Sigmoid colon (tissue), 7 donors: ENCODE measurements at places on chromosomes 7 and 10. TPM values are rescaled to one million over a fixed set of nuclear protein-coding genes. Genes with fewer than 3 reads are reported as not detected.

The MYPN gene
- not detected for total RNA-seq

The OAT gene
- total RNA-seq = 147 TPM

The TMEM225B gene
- total RNA-seq = 0.41 TPM

The SPDYE9 gene
- total RNA-seq = not detected

The GFRA1 gene
- total RNA-seq = 38.9 TPM

The WEE2 gene
- total RNA-seq = not detected

The UMAD1 gene
- 15.3 TPM for total RNA-seq

The HOXA1 gene
- total RNA-seq = 1.1 TPM

The TFEC gene
- 4.3 TPM for total RNA-seq

The SHH gene
- not detected for total RNA-seq

The ASAH2 gene
- 2.0 TPM for total RNA-seq

The CYP2C9 gene
- total RNA-seq = not detected

The HOXA3 gene
- 14.3 TPM for total RNA-seq

The RFC2 gene
- 3.3 TPM for total RNA-seq

The LRIT1 gene
- total RNA-seq = not detected

The EBLN1 gene
- not detected for total RNA-seq

The SAMD9L gene
- total RNA-seq = 6.9 TPM

The VIM gene
- 1,200 TPM for total RNA-seq

The ACHE gene
- total RNA-seq = 3.0 TPM

The DGKI gene
- 0.66 TPM for total RNA-seq

The ZNF503 gene
- 19.4 TPM for total RNA-seq

The CYP26C1 gene
- total RNA-seq = not detected

The TRA2A gene
- total RNA-seq = 37.0 TPM

The SLIT1 gene
- total RNA-seq = 0.33 TPM

The SSC4D gene
- total RNA-seq = not detected

The GPR146 gene
- total RNA-seq = 23.5 TPM

The KLLN gene
- 0.28 TPM for total RNA-seq

The PTPN20 gene
- not detected for total RNA-seq

The RADIL gene
- 10.8 TPM for total RNA-seq

The SFR1 gene
- 13.3 TPM for total RNA-seq

The LIPK gene
- total RNA-seq = not detected

The TSPAN12 gene
- total RNA-seq = 21.0 TPM

The OR2A12 gene
- not detected for total RNA-seq

The TDRD1 gene
- total RNA-seq = 0.28 TPM

The HABP2 gene
- total RNA-seq = not detected

The ZCWPW1 gene
- total RNA-seq = 7.8 TPM

The RRP12 gene
- total RNA-seq = 17.4 TPM

The SPDYE16 gene
- not detected for total RNA-seq

The SVIL gene
- total RNA-seq = 858 TPM

The CDHR1 gene
- total RNA-seq = 0.33 TPM

The PLEKHS1 gene
- not detected for total RNA-seq

The KDM7A gene
- 29.9 TPM for total RNA-seq

The RAB19 gene
- not detected for total RNA-seq
